Dermis microvascular lymphatic vessel endothelial cell (primary cell): ENCODE measurements at places on chromosomes 7 and 10.

GRCh38 chr7:131090886-131091692 lies 236.6 kb upstream of the MKLN1 start:
- DNase-seq: no peak

- no peak for DNase-seq
Observed at GRCh38 chr10:86389441-86390193, 23.0 kb upstream of the GRID1 start.

DNA sequence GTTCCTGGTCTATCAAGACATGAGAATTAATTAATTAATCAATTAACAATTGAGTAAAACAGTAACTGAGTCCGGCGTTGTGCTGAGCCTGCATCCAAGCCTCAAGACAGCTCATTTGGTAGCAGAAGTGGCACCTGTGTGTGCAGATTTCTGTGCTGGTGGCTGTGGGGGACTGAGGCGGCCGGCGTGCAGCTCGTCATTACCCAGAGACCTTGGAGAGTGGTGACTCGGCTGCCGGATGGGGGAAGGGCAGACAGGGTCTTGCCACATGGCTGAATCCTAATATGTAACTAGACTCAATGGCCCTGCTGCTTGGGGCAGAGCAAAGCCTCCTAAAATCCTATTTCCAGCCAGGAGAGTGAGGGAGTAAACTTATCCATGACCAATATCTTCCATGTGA lies 510.2 kb downstream of the TCERG1L start:
- no peak for DNase-seq

- no peak for DNase-seq
Observed at GRCh38 chr10:120075349-120075748, 182.8 kb downstream of the SEC23IP start.

DNA sequence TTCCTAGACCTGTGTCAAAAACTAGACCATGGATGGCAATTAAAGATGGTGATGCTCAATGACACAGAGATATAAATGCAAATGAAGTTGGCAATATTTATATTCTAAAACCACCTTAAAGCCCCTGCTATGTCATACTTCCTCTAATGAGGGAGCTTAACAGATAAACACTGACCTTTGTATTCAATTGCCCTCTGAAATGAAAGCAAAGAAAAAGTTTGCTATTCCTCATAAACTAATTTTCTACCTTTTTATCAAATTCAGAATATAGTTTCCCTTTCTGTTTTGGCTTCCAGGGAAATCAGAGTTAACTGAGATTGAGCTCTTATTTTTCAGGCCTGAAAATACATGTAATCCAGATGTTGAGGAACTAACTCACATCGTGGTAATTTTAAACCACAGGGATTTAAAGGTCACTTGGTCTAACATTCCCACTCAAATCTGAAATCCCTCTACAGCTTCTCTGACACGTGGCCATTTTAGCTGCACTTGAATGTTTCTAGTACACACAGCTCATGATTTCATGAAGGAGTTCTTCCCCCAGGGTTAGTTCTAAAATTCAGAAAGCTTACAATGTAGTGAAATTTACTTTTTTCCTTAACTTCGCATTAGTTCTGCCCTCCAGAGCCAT lies 37.9 kb upstream of the ABCB5 start:
- no peak for DNase-seq

DNA sequence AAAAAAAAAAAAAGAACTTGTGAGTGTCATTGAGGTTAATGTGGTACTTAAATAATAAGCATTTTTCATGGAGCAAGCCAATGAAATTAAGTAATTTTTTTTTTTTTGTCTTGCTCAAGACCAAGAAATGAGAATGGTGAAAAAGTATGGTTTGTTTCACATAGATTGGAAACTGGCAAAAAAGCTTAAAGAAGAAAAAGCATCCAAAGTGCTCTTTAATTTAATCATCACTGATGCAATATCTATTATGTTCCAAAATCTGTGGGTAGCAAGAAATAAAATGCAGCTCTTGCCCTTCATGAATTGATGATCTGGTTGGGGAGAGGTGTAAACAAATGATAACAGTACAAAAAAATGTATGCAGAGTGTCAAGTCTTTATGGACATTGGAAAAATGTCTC lies 980.6 kb downstream of the REEP3 start:
- DNase-seq: no peak

GRCh38 chr7:1934017-1934416 lies 263.9 kb downstream of the ELFN1 start:
- DNase-seq: no peak

GRCh38 chr10:125551247-125551646 lies 131.7 kb downstream of the TEX36 start:
- DNase-seq: no peak

GRCh38 chr10:3681642-3682554 lies 103.1 kb downstream of the KLF6 start:
- DNase-seq: no peak

DNA sequence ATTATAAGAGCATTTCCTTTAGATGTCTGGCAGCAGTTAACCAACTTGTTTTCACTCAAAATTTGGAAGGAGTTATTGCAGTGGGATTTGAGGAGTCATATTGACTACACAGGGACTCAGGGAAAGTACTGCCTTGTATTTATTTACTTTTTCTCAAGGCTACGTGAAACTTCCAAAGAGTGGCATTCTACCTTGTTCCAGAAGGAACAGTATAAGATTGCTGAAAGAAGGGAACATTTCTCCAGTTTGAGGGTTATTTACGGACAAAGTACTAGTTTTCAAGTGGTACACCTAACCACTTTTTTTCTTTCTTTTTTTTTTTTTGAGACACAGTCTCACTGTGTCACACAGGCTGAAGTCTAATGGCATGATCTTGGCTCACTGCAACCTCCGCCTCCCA lies 5.1 kb downstream of the MORN4 start:
- no peak for DNase-seq

DNA sequence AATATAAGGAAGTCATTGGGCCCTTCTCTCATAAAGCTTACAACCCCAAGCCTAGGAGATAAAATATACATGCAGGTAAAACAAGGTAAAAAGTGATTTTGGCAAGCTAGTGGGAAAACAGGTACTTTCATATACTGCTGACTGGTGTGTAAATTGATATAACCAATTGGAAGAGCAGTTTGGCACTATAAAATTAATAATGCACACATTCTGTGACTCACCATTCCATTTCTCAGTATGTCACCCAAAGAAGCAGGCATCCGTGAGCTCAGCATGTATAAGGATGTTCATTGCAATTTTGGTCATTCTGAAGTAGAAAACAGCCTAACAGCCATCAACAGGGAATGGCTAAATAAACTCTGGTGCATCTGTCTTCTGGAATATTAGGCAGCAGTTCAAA lies 2.9 kb downstream of the MACROH2A2 start:
- no peak for DNase-seq

GRCh38 chr10:98414932-98415730 lies at the start of gene PYROXD2:
Gene PYROXD2, minus strand, starts transcription at chr10:98415182. Its CDS starts 47 bp downstream, at chr10:98415135.
- DNase-seq: peak; percentile 87
